Fibroblast of lung (primary cell): ENCODE measurements at places on chromosomes 7 and 10. TPM values are rescaled to one million over a fixed set of nuclear protein-coding genes. Genes with fewer than 3 reads are reported as not detected.

PLEKHA1 gene
- total RNA-seq: 9.5 and 14.4 TPM in 2 replicates

FRMD4A gene
- 22.9 and 26.9 TPM in 2 replicates for total RNA-seq

SEMA3C gene
- 203 and 310 TPM in 2 replicates for total RNA-seq

CALY gene
- 0.26 TPM in 1 of 2 replicates, not detected in the other for total RNA-seq

SPDYE16 gene
- 0.17 and 0.51 TPM in 2 replicates for total RNA-seq

NKX2-3 gene
- total RNA-seq: not detected in 2 replicates

OLAH gene
- not detected in 2 replicates for total RNA-seq

HMX3 gene
- not detected in 2 replicates for total RNA-seq
